ENCODE measurements at places on chromosomes 5 and 9. TPM values are rescaled to one million over a fixed set of nuclear protein-coding genes. Genes with fewer than 3 reads are reported as not detected.

Gene TMEM215
- total RNA-seq: not detected

Gene BNC2
- total RNA-seq: 15.3 TPM

Gene SLC38A9
- total RNA-seq: 33.9 TPM

Gene BTNL8
- total RNA-seq: not detected

Gene ZNF462
- 5.2 TPM for total RNA-seq

Gene FRMD3
- total RNA-seq: 14.8 TPM

Gene FOXD4L5
- 0.09 TPM for total RNA-seq

Gene AGTPBP1
- total RNA-seq: 23.4 TPM

Gene TRIM41
- 13.5 TPM for total RNA-seq

Gene EEIG1
- 0.99 TPM for total RNA-seq

Gene RETREG1
- 0.28 TPM for total RNA-seq

Gene HTR4
- not detected for total RNA-seq

Gene OR13C2
- not detected for total RNA-seq

Gene MLANA
- total RNA-seq: not detected

Gene TAF11L4
- total RNA-seq: not detected

Gene SLC25A2
- total RNA-seq: 0.09 TPM

Gene CNTNAP3
- 60.5 TPM for total RNA-seq

Gene WNT8A
- not detected for total RNA-seq

Gene SPATA31E1
- total RNA-seq: not detected

Data from endothelial cell of coronary artery (primary cell).